ENCODE measurements at places on chromosomes 4 and X.

DNA sequence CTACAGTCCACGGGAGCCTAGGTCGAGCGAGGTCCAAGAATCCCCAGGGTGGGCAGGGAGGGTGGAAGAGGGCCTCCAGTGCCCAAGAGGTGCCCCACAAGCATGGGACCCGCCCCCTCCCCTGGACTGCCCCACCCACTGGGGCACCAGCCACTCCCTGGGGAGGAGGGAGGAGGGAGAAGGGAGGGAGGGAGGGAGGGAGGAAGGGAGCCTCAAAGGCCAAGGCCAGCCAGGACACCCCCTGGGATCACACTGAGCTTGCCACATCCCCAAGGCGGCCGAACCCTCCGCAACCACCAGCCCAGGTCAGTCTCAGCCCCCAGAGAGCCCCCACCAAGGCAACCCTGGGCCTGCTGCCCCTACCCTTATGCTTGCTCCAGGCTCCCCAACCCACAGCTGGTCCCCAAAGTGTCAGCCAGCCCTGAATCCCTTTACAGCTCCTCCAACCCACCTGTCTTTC lies at the start of gene GATA1:
TSS of gene GATA1 (plus strand) at position 250 of the 460 bp plus-strand sequence. CDS start 4,520 bp downstream, outside the sequence.
- no peak for DNase-seq

GRCh38 chr4:76733068-76733771 lies 164.7 kb downstream of the SOWAHB start:
- DNase-seq: no peak

GRCh38 chr4:116024954-116025708 lies 911.7 kb upstream of the NDST4 start:
- DNase-seq: no peak

DNA sequence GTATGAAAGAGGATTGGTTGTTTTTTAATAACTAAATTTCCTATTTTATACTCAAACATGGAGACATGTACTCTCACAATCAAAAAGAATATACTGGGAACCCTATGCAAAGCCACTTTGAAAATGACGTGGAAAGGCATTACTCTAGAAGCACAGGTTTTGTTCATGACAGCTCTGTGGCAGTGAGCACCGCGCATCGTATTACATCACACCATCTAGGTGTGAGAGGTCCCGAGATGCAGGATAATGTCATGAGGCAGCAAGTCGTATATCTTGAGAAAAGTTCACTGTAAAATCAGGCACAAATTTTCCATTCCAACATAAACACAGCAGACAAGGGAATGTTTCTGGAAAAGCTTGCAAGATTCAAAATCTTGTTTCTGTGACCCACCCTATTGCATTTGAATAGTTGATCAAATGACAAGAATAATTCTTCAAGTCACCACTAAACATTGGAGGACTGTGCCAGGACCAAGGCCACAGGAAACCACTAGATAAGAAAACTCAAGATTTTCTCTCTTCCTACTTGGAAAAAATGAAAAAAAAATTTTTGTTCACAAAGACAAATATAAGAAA lies 127.6 kb downstream of the LDB2 start:
- DNase-seq: no peak

DNA sequence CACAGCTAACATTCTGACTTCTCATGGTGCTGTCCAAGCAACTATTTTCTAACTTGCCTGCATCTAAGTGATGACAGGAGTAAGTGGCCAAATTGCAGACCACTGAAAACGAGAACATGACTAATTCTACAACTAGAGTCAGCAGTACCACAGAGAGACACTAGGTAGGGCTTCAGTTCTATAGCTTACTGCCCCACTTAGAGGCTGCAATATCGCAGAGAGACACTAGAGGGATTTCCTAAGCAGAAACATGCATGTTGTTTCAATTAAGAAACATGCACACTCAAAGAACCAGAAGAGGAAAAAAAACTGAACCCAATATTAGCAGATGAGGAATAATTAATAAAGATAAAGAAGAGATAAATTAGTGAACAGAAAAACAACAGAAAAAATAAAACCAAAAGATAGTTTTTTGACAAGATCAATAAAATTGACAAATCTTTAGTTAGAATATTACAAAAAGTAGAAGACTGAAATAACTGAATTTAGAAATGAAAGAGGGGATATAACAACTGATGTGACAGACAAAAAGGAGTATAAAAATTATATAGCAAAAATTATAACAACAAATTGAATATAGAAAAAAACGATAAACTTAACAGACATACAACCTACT lies 100.8 kb downstream of the SPIN4 start:
- no peak for DNase-seq

DNA sequence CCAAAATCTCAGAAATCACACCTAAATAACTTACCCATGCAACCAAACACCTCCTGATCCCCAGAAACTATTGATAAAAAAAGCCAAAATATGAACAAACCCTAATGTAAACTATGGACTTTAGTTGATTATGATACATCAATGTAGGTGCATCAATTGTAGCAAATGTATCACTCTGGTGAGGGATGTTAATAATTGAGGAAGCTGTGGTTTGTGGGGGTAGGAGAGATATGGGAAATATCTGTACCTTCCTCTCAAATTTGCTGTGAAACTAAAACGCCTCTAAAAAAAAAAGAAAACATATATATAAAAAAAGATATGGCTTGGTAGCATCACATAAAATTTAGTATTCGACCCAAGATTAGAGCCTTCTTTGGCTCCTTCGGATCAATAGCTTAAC lies 144.3 kb upstream of the CPEB2 start:
- DNase-seq: no peak

DNA sequence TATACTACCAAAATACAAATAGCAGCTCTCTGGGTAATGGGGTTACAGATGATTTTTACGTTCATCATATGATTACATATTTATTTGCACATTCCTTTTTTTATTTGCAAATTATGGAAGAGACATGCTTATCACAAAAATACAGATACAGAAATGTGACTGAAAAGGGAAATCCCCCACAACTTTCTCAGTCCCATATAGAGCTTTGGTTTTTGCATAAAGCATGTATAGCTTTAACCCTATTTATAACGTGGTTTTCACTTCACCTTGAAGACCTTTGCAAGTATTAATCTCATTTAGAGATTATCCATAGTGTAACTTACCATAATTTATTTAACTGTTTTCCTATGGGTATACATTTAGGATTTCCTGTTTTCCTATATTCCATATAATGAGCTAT lies 55.4 kb downstream of the PDK3 start:
- DNase-seq: no peak

DNA sequence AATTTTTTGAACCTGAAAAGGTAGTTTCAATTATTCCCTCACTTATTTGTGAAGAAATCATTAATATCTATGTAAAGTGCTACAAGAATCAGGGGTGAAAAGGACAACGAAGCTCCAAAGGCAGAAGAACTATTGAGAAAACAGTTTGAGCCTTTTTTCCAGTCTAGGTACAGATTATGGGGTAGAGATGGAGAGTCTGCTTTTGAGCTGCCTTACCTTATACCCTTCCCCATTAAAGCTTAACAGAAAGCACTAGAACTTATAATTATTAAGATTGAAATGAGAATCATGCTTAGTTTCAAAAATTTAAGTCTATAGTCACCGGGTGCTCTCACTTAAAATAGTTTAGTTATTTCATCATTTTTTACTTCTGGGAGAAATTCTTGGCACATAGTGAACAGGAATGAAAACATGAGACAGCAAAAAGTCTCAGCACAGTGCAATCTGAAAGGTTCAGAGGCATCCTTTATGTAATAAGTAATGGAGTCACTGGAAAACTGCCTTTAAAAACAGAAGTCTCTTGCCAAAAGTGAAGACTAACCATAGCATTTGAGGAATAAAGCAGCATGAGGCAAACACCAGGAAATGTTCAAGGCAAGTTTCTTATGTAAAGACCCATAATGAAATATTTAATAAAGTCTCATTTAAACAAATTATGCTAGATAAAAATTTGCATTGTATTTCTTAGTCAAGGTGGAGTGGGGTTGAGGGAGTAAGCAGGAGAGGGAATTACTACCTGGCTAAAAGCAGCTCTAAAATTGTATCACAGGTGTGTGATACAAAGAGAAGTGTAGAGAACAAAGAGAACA lies 5.1 kb upstream of the DCLK2 start:
- no peak for DNase-seq

- no peak for DNase-seq
These were observed 282.1 kb downstream of the BCOR start for GRCh38 chrX:39815631-39816030.

DNA sequence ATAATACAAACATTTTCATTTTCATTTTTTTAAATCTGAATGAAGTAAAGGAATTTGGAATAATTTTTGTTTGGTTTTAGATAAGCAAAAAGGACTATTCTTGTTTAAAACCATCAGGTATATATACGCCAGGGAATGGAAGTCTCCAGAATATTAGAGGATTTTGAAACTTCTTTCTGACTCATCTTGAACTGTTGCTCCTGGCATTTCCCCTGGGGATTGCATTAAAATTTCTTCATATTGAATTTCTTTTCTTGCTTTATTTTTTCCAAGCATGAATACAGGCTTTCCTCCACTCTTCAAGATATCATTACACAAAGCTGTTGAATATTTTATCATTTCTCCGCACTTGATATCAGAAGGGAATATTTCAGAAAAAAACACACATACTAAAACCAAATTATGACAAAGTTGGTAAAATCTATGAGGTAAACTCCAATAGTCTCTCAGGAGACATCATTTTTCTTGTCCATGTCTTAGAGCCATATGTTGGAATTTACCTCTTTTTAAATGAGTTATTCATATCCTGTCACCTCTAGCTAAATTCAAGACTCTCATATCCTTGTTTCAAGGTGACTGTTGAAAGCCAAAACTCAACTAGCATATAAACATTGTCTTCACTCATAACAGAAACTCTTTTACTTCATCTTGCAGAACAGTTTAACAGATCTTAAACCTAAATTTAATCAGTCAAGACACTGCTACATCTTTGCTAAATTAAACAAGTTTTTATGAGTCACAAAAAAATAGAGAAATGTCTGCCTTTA lies 20.7 kb upstream of the CSN1S1 start:
- no peak for DNase-seq

GRCh38 chr4:176841711-176842112 lies 49.0 kb upstream of the VEGFC start:
- no peak for DNase-seq

Data from SW 1271 (cell line).